Foreskin keratinocyte (primary cell): ENCODE measurements at places on chromosomes 3 and 15. TPM values are rescaled to one million over a fixed set of nuclear protein-coding genes. Genes with fewer than 3 reads are reported as not detected.

CYFIP1 gene
- total RNA-seq = 92.8 and 95.7 TPM in 2 replicates

CD276 gene
- total RNA-seq = 107 and 126 TPM in 2 replicates

PLA1A gene
- not detected in 2 replicates for total RNA-seq

ACSBG1 gene
- not detected in 2 replicates for total RNA-seq

CLASP2 gene
- 41.9 and 43.9 TPM in 2 replicates for total RNA-seq

CPA3 gene
- not detected in 2 replicates for total RNA-seq

LRRK1 gene
- 13.5 and 13.7 TPM in 2 replicates for total RNA-seq

SPTBN5 gene
- total RNA-seq = 0.63 and 1.4 TPM in 2 replicates

NOX5 gene
- 0.04 and 0.14 TPM in 2 replicates for total RNA-seq

CFAP20DC gene
- 5.6 and 8.5 TPM in 2 replicates for total RNA-seq

DLL4 gene
- total RNA-seq = not detected in 2 replicates

PDZRN3 gene
- 0.24 and 0.25 TPM in 2 replicates for total RNA-seq

LEKR1 gene
- total RNA-seq = 0.37 and 0.67 TPM in 2 replicates

PLCH1 gene
- total RNA-seq = 0.10 and 0.14 TPM in 2 replicates

CYP8B1 gene
- total RNA-seq = not detected in 2 replicates

RBPMS2 gene
- not detected in 2 replicates for total RNA-seq

SEMA4B gene
- total RNA-seq = 49.0 and 72.5 TPM in 2 replicates

ZNF80 gene
- not detected in 2 replicates for total RNA-seq

GPR171 gene
- total RNA-seq = not detected in 2 replicates

AHSG gene
- 0.21 TPM in 1 of 2 replicates, not detected in the other for total RNA-seq

CX3CR1 gene
- not detected in 2 replicates for total RNA-seq

SSUH2 gene
- total RNA-seq = 0.11 and 0.27 TPM in 2 replicates

KNL1 gene
- 30.0 and 32.8 TPM in 2 replicates for total RNA-seq

SLC28A2 gene
- total RNA-seq = not detected in 2 replicates

PARP14 gene
- total RNA-seq = 60.9 and 66.7 TPM in 2 replicates

LINGO1 gene
- total RNA-seq = 0.07 TPM in 1 of 2 replicates, not detected in the other

CHP1 gene
- total RNA-seq = 88.0 and 92.4 TPM in 2 replicates

FES gene
- 1.5 and 1.8 TPM in 2 replicates for total RNA-seq

SYNPR gene
- not detected in 2 replicates for total RNA-seq

GABRA5 gene
- total RNA-seq = not detected in 2 replicates

GOLGA8M gene
- not detected in 2 replicates for total RNA-seq

GPR27 gene
- total RNA-seq = 0.20 and 0.32 TPM in 2 replicates

TERC gene
- 60.4 and 78.7 TPM in 2 replicates for total RNA-seq

SCN11A gene
- total RNA-seq = not detected in 2 replicates

CPEB1 gene
- not detected in 2 replicates for total RNA-seq

SERINC4 gene
- 0.04 and 0.07 TPM in 2 replicates for total RNA-seq

RETNLB gene
- total RNA-seq = not detected in 2 replicates

RAB6B gene
- 0.41 and 0.42 TPM in 2 replicates for total RNA-seq

TRPM1 gene
- not detected in 2 replicates for total RNA-seq

ZNF501 gene
- 3.2 TPM in 2 replicates for total RNA-seq

CPNE9 gene
- total RNA-seq = not detected in 2 replicates

PLSCR5 gene
- not detected in 2 replicates for total RNA-seq

TPRG1 gene
- total RNA-seq = 0.24 and 0.42 TPM in 2 replicates

FBXO40 gene
- total RNA-seq = not detected in 2 replicates

PRR20G gene
- total RNA-seq = not detected in 2 replicates

KLF15 gene
- 0.11 TPM in 1 of 2 replicates, not detected in the other for total RNA-seq

PROS1 gene
- 1.9 and 2.8 TPM in 2 replicates for total RNA-seq

PLA2G4D gene
- total RNA-seq = 0.07 and 0.14 TPM in 2 replicates
